ENCODE measurements at places on chromosomes 2 and 18.

DNA sequence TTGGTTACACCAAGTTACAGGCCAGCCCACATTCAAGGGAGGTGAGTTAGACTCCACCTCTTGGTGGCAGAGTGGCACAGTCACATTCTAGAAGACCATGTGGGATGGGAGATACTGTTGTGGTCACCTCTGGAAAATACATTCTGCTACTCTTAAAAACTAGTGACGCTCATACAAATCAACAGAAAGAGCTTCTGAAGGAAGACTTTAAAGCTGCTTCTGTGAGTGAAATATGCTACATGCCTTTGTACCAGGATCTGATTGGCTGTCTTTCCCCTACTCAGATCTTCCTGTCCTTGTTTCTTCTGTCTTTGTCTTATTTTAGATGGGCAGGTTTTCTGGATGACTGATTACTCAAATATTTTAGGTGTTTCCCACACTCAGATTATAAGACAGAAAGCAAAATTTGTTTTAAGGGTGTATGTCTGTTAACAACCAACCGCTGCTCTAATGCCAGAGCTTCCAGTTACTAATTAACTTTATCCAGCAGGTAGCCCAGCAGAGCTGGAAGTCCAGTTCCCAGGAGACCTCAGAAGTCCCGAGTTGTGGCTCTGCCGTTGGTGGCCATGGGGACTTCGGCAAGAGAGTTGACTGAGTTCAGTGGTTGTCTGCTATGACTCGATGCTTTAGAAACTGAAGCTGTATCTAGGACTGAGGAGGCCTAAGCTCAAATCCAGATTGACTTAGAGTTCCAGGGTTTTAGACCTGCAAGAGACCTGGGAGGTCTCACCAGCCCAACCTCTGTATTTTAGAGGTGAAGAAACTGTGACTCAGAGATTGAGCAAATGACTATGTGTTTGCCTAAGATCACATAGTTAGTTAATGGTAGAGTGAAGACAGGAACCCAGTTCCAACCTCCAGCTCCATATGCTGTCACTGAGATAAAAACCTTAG lies 7.4 kb downstream of the IL1R2 start:
- DNase-seq = peak; percentile 53

DNA sequence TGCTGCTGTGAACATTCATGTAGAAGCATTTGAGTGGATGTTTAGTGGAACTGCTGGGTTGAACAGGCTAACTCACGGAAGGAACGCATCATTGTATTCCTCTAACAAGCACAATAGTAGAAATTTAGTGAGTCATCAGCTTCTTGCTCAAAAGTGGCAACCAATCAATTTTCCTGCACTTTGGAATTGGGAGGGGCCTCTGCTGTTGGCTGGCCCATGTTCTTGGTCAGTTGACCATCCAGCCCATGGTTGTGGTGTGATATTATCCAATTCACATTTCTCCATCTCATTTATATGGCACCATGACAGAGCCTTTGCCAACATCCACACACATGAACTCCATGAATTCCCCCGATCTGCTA lies 95.0 kb downstream of the TNFRSF11A start:
- DNase-seq = peak; percentile 82

- no peak for DNase-seq
These were observed 2.4 kb downstream of the GPR17 start for GRCh38 chr2:127648321-127648720.

- no peak for DNase-seq
These were observed 221.0 kb upstream of the TFPI start for GRCh38 chr2:187775196-187775595.

GRCh38 chr2:215884451-215885087 lies 128.8 kb downstream of the MREG start:
- no peak for DNase-seq

- DNase-seq = peak; percentile 92
These were observed at the start of gene CDCA7 for GRCh38 chr2:173354582-173355131. Gene CDCA7, plus strand, starts transcription at chr2:173354872. Its CDS starts 92 bp downstream, at chr2:173354964.

DNA sequence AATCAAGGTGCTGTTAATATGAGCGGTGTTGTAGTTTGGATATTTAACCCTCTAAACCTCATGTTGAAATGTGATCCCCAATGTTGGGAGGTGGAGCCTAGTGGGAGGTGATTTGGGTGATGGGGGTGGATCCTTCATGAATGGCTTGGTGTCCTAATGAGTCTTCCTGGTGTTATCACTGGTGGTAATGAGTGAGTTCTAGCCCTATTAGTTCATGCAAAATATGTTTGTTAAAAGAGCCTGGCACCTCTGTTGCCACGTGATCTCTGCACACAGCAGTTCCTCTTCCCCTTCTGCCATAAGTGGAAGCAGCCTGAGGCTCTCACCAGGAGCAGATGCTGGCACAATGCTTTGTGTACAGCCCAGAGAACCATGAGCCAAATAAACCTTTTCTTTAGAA lies 158.4 kb downstream of the FMNL2 start:
- no peak for DNase-seq
